ENCODE measurements at places on chromosomes 4 and X.

GRCh38 chrX:103098488-103098887, 5.5 kb upstream of the NXF3 start:
- no peak for DNase-seq

- DNase-seq, result no peak
Observed at GRCh38 chr4:149465955-149466354, 349.7 kb downstream of the IQCM start.

DNA sequence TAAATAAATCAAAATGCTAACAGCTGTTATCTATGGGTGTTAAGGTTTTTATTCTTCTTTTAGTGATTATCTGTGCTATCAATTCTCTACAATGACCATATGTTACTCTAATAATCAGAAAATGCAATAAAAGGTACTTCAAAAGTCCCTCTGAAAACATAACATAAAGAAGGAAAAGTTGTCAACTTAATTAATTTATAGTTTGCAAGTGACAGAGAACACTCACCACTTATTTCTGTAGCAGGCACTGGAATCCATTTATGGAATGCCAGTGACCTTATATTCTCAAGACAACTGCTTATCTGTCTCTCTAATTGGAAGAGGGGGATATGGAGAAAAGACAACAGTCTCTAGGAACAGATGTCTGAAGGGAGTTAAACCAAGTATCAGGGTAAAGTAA, 25.6 kb upstream of the PLS3 start:
- no peak for DNase-seq

- no peak for DNase-seq
Observed at GRCh38 chr4:14857475-14857874, 144.8 kb upstream of the CPEB2 start.

- DNase-seq, result no peak
Observed at GRCh38 chr4:148790691-148791090, 348.5 kb upstream of the NR3C2 start.

GRCh38 chr4:173522951-173523395, 7.1 kb downstream of the HAND2 start:
- no peak for DNase-seq

GRCh38 chr4:173424899-173425805, 26.2 kb upstream of the SCRG1 start:
- no peak for DNase-seq

- DNase-seq, result no peak
Observed at GRCh38 chr4:161601011-161601410, 562.8 kb downstream of the FSTL5 start.

GRCh38 chr4:53208753-53209152, 157.1 kb downstream of the SCFD2 start:
- DNase-seq, result no peak

DNA sequence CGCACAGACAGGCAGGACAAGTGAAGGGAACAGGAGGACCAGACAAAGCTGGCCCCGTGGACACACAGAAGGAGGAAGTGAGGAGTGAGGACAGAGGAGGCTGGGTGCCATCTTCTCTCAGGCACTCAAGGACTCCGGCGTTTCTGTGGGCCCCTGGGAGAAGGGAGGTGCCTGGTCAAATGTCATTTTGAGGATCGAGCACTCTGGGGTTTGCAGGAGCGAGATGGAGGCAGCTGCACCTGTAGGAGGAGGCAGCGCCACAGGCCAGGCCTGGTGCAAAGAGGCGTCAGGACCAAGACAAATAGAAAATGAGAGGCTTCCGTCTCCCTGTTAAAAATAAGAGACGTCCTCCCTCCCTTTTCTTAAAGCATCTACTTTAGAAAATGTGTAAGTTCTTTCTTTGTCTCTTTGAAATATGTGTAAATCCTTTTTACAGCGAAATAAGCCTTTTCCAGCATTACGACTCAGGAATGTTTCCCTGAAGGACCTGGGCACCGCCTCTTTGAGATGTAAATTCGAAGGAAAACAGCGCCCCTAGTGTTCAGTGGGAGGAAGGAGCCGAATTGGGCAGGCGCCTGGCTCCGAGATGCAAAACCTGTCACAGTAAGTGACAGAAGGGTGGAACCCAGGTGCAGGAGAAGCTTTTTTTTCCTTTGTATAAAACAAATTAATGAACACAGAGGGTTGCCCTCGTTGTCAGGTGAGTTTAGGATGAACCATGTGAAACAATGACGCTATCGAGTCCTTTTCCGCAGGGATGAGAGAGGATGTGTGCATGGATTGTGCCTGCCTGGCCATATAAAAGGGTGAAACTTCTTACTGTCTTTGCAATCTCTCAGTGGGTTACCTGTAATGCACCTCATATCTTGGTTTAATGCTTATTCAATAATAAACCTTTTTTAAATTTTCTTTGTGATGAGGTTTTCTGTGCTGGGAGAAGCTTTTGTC, 1.4 kb upstream of the C4orf50 start:
- no peak for DNase-seq

DNA sequence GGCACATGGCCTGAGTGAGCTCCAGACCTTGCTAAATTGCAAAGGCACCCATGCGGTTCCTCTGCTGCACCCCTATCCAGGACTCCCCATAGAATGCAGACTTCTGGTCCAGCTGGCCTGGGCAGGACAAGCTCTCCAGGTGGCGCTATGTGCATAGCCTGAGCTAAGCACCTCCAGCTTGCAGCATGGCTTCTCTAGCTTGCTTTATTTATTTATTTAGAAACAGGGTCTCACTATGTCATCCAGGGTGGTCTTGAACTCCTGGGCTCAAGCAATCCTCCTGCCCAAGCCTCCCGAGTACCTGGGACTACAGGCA, 5.5 kb upstream of the WFS1 start:
- DNase-seq, result no peak

DNA sequence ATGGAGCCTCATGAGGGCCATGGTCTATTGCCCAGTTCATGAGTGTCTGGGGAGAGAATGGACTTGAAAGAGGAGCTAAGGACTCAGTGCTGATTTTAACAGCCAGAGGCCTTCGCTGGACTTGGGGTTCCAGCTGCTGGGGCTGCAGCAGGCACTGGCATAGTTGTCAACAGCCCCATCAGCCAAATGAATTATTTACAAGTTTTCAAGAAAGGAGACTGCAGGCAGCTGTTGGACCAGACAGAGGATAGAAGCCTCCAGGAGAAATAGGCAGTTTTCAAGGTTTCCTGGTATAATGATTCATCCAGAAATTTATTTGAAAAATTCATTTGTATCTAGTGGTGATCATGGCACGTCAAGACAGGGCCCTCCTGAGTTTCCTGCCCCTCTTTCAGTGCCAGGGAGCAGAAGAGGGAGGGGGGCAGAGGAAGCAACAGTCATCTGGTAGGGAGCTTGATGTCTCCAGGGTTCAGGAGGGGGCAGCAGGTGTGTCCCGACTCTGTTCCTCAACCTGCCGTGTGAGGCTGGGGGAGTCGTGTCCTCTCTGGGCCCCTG, 63.1 kb upstream of the GPR78 start:
- no peak for DNase-seq

- no peak for DNase-seq
Observed at GRCh38 chr4:141922236-141922635, 285.9 kb downstream of the IL15 start.

- no peak for DNase-seq
Observed at GRCh38 chr4:127667772-127668171, 35.0 kb downstream of the INTU start.

GRCh38 chr4:5972571-5972970, 45.7 kb downstream of the C4orf50 start:
- no peak for DNase-seq

DNA sequence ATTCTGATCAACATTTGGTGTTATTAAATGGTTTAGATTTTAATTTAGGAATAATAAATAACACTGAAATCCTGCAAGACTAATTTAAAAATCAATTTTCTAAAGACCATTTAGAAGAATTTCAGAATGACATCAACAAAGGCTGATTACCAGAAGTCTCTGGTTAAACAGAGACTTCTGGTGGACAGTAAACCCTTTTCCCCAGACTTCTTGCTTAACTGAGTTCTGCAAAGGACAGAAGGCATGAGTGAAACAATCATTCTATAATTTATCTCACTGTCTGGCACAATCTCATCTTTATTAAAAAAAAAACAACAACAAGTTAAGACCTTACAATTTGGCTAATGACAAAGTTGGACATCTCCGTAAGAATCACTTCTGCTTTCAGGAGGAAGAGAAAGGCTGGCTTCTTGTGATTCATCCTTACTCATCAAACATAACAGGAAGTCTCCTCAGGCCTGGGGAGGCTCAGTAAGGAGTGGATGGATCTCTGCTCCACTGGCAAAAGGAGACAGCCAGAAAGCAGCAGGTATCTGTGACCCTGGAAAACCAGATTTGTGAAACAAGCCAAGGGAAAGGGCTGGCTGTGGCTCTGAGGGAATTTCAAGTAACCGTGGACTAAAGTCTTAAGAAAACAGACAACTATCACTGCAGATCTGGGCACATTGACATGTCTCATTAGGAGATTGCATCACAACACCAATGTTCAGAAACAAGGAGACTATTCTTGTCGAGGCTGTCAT, 908 bp upstream of the TLR6 start:
- DNase-seq, result no peak

DNA sequence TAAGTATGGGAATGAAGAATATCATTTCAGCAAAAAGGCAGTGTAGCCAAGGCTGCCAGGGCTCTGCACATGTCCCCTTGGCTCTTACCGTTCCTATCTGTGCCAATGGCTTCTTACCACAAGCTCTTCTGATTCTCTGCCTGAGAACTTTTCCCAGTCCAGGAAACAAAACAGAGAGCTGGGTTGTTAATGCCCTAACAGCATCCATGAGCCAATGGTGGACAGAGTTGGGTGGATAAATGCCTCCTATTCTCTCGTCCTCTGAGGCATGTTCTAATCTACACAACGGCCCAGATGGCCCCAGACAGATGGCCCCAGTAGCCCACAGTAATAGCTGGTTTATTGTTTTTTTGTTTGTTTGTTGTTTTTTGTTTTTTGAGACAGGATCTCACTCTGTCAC, 28.0 kb downstream of the SCD5 start:
- DNase-seq, result no peak

GRCh38 chr4:139740531-139741041, 75.0 kb downstream of the MGST2 start:
- DNase-seq, result no peak

DNA sequence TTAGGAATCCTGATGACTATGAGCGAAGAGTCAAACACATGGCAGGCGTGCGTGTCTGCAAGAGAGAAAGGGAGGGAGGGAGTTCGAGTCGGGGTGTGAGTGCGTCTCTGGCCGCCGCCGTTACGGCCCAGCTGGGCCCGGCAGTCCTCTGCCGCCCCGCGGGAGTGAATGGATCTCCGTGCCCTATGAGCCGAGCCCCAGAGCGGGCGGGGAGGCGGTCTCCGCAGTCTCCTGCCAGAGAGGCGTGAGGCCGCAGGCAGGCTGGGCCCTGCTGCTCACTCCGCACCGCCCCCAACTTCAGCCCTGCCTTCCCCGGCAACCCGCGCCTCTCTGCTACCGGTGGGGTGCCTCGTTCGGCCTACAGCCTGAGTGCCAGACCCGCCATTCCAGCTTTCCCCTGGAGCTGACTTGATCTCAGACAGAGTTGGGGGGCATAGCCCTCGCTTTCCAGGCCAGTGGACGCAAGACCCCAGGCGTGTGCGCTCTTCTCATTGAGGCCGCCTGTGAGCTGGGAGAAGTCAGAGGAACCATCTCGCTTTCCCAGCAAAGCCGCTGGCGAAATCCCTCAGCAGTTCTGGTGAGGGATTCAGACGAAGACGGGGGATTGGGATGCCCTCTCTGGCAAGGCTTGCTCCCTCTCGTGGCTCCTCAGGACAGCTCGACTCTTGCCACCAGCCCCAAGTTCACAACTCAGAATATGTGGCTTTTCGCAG, 1.4 kb downstream of the SLC16A2 start:
- no peak for DNase-seq

- DNase-seq, result no peak
Observed at GRCh38 chrX:56661193-56661592, 67.8 kb upstream of the NBDY start.

- no peak for DNase-seq
Observed at GRCh38 chr4:2842687-2843262, 869 bp upstream of the ADD1 start.

DNA sequence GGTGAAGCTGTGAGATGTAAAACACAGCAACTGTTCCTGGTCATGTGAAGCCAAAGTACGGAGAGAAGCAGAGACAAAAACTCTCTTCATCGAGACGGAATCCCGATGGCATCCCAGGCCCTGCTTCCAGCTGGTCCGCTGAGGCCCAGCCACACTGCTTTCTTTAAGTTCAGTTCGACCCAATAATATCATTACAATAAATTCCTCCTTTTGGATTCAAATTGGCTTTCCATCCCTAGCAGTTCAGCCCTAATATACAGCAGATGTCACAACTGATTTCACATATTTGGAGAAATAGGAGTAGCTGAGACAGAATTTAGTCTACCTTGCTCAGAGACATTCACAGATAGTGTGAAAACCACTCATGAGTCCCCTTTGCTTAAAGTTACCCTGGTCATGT, 98.3 kb upstream of the SPRY1 start:
- DNase-seq, result no peak

GRCh38 chrX:4240541-4241194, 527.2 kb upstream of the PRKX start:
- DNase-seq, result no peak

DNA sequence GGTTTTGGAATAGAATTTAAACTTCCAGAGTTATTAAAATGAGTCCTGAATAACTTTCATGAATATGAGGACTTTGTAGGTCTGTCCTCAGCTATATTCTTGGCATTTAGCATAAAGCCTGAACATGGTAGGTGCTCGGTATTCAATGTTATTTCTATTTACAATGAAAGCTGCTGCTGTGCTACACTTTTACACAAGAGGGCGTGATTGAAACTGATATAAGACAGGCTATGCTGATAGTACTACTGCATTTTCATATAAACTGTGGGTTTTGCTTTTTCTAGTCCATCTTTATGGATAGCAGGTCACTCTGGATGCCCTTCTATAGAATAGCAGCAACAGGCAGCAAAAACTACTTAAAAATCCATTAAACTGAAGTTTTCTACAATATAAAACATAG, 12.3 kb upstream of the GNPDA2 start:
- DNase-seq, result no peak

GRCh38 chr4:100826808-100827548, 309.2 kb upstream of the EMCN start:
- DNase-seq, result no peak

- DNase-seq, result no peak
Observed at GRCh38 chrX:153595387-153595786, 3.6 kb downstream of the CCNQ start.

DNA sequence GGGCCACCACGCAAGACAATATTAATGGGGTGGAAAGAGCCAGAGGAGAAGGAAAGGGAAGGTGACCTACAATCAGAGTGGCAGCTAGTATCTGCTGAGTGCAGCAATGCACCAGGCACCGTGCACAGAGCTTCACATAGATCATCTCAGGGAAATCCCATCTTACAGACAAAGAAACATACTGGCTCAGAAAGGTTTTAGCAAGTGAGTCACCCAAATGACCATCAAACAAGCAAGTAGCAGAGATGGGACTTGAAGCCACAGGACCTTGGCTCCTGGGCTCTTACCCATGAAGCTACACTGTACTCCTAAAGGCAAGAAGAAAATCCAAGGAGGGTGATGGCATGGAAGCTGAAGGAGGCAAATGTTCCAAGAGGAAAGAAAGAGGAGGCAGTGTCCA, 6.8 kb downstream of the ANXA5 start:
- no peak for DNase-seq

GRCh38 chr4:165627548-165627947, 245.5 kb upstream of the TLL1 start:
- no peak for DNase-seq

All from activated naive CD8-positive, alpha-beta T cell treated with anti-CD3 and anti-CD28 coated beads, Interleukin-2, amount 50 U/mL, for 16 hours (primary cell).